Activated gamma-delta T cell treated with anti-CD3 and anti-CD28 coated beads, Interleukin-2, amount 50 U/mL, for 16 hours (primary cell): ENCODE measurements at places on chromosomes 11 and 22.

DNA sequence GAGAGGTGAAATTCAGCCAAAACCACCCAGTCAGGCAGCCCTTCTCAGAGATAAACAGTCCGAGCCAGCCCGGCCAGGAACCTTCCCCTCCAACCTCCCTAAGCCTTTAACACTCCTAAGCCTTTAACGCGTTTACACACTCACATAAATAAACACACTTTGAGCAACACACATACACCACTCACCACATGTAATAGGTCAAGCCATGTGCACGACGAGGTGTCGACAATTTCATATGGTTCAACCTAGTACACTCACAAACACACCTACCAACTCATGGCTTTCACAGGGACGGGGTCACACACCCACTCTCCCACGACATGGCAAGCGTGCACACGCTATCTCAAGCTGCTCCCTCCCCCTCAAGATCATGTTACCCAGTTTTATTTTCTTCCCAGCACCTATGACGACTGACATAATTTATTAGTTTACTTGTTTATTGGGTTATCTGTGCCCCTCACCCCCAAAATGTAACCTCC lies 15.5 kb downstream of the SLC43A1 start:
- no peak for DNase-seq

DNA sequence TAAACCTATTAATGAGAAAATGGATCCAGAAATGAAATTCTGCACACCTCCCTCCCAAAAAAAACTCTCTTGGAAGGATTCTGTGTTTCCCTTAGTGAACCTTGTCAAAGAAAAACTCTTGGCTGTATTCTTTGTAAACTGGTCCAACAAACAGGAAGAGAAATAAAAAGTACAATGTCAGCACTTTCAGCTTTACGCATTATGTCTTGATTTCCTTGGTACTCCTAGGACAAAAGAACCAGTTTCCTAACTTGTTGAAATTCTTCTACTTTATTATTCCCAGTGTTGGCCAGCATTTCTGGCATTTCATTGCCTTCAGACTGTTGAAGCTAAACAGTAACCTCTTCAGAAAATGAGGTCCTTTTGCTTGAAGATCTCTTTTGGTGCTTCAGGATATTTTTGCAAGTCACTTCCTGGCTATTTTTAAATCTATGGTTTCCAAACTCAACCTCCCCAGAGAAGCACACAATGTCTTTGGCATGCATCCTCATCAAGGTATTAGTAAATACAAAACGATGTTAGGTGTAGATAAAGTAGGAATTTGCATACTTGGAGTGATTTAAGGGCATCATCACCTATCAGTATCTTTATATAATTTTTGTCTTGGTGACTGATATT lies 342.7 kb downstream of the AASDHPPT start:
- no peak for DNase-seq

DNA sequence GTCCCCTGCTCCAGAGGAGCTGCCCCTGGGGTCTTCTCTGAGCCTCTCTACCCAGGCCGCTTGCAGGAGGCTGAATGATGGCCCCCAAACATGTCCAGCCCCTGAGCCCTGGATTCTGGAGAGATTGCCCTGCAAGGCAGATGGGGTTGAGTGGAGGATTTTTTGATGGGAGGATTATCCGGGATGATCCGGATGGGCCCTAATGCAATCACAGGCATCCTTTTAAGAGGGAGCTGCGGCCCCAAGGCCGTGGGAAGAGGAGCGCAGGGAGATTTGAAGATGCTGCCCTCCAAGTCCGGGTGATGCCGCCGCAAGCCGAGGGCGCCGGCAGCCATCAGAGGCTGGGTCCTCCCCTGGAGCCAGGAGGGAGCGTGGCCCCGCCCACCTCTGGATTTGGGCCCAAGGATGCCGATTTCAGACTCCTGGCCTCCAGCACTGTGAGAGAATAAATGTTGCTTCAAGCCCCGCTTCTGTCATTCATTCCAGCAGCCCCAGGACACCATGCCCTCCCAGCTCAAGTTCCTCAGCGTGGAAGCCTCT lies 66.0 kb downstream of the WNT7B start:
- no peak for DNase-seq

- DNase-seq = no peak
Observed at GRCh38 chr11:115097796-115098408, 406.3 kb downstream of the CADM1 start.

DNA sequence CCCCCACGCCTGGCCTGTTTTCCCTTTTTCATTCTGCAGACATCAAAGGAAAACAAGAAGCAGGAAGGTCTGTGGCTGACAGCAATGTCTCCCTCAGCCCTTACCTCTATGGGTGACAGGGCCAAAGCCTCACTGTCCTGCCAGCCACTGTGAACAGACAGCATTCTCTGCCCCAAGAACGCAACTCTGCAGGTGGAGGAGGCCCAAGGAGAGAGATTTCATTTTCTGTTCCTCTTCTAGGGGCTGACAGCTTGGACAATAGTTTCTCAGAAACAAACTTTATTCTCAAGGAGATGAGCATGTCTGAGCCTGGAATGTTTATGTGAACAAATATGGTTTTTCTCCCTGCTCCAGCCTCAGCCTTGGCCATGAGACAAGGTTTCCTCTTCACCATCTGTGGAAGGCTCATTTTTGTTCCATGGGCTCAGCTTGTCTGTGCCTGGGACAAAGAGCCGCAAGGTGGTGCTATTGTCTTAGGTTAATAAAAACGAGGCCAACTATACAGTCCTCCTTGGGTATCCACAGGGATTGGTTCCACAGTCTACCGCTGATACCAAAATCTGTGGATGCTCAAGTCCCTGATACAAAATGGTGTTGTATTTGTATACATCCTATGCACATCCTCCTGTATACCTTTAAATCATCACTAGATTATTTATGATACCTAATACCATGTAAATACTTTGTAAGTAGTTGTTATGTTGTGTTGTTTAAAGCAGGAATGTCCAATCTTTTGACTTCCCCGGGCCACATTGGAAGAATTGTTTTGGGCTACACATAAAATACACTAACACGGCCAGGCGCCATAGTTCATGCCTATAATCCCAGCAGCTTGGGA lies 5.8 kb downstream of the PIWIL3 start:
- DNase-seq = no peak

GRCh38 chr11:74010306-74011300 lies 1.7 kb upstream of the UCP3 start:
- no peak for DNase-seq

DNA sequence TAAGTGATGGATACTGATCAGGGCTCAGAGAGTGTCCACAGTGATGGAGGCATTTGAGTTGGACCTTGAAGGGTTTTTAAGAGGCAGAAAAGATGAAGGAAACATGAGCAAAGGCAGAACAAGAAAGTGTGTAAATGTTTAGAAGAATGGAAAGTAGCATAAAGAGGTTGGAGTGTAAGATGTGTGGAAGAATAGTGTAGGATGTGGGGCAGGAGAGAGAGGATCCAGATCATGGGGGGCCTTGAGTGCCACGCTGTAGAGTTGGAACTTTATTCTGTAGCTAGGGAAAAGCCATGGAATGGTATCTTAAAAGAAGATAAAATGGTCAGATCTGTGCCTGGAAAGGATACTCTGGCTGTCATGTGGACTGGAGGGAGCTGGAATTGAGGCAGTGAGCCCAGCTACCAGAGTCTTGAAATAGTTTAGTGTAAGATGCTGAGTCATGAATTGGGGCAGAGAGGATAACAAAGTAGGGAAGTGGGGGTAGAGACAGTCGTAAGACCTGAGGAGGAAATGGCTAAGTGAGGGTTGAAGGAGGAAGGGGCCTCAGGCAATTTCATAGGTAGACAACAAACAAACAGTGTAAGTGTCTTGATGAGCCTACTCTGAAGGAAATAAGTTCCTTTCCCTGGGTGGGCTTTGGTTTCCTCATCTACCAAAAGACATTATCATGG lies 6.7 kb downstream of the KCNE3 start:
- DNase-seq = no peak
